ENCODE measurements at places on chromosomes 13 and 19.

DNA sequence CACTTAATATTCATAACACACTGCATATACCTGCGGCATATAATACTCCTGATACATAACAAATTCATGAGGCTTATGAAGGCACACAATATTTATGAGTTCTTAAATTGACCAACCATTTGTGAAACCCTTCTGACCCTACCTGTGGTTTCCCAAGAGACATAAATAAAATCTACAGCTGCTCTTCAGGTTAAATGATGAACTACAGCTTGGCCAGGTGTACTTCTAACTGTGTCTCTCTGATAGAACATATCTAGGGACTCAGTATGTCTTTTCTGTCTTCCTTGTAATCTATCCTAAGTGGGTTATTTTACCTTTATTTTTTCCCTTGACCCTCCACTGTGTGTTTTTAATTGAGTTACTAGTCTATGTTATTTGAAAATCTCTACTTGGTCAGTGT lies 189.9 kb upstream of the UFM1 start:
- DNase-seq: no peak

- no peak for DNase-seq
These were observed 930.3 kb upstream of the PCDH9 start for GRCh38 chr13:68160466-68160865.

DNA sequence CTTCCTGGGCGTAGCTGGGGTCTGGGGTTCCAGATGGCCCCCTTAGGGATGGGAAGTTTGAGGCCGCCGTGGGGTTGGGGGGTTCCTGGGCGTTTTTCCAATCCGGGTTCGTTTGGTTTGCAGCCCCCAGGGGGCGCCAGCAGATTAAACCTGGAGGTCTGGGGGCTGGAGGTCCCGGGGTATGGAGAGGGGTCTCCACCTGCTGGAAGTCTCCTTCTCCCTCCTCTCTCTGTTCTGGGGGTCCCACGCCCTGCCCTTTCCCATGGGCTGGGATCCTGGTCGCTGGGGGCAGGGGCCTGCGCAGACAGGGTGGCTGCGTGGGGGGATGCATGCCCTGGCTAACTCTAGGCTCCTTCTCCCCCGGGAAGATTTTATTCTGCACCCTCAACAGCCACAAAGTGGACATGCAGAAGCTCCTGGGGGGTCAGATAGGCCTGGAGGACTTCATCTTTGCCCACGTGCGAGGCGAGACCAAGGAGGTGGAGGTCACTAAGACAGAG lies 899 bp downstream of the GIPC3 start:
- DNase-seq: no peak

GRCh38 chr19:58059671-58060078 lies 593 bp downstream of the ZNF135 start:
- no peak for DNase-seq

DNA sequence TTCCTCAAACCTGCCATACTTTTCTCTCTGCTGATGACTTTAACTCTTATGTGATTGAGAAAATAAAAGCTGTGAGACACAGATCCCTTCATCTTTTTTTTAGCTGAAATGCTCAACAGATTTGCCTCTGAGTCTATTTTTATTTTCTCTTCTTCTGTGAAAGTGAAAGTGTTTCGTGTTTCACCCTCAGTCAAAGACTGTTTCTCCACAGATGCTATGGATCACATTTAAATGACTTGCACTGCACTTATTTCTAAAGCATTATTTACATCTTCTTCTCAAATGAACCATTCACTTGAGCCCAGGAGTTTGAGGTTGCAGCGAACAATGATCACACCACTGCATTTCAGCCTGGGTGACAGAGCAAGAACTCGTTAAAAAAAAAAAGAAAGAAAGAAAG lies 890.1 kb upstream of the PCDH20 start:
- no peak for DNase-seq

GRCh38 chr13:110562696-110563462 lies 1.4 kb upstream of the RAB20 start:
- no peak for DNase-seq

GRCh38 chr19:42563352-42564210 lies 31.1 kb downstream of the CEACAM8 start:
- no peak for DNase-seq

- no peak for DNase-seq
These were observed 55.4 kb downstream of the LRRC63 start for GRCh38 chr13:46267166-46267565.

- DNase-seq: no peak
These were observed 486 bp downstream of the ZNF529 start for GRCh38 chr19:36572593-36573019.

- no peak for DNase-seq
These were observed 64.0 kb upstream of the MED4 start for GRCh38 chr13:48158915-48159314.

GRCh38 chr13:51235756-51236490 lies 13.7 kb downstream of the FAM124A start:
- DNase-seq: no peak

- DNase-seq: no peak
These were observed 120.9 kb downstream of the DLEU7 start for GRCh38 chr13:50722440-50723125.

GRCh38 chr13:86283031-86283430 lies 483.8 kb upstream of the SLITRK6 start:
- DNase-seq: no peak

DNA sequence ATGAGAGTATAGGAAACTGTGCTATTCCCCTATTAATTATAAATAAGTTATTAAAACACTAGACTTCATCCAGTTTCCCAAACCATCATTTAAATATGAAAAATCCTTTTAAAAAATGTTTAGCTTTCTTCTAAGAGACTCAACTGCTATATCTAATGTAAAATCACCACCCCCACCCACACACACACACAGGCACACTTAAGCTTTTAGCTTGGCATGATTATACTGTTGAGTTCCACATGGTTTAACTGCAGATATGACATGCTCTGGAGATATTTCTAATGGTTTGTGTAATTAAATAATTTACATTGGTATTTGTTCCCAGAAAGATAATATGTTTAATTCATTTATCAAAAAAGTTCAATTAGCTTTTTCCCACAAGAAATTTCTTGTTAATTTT lies 1700.1 kb upstream of the SLC10A2 start:
- no peak for DNase-seq

- no peak for DNase-seq
These were observed 3.5 kb upstream of the SBNO2 start for GRCh38 chr19:1177322-1178114.

GRCh38 chr13:25927932-25928331 lies 123.9 kb downstream of the SHISA2 start:
- DNase-seq: no peak

DNA sequence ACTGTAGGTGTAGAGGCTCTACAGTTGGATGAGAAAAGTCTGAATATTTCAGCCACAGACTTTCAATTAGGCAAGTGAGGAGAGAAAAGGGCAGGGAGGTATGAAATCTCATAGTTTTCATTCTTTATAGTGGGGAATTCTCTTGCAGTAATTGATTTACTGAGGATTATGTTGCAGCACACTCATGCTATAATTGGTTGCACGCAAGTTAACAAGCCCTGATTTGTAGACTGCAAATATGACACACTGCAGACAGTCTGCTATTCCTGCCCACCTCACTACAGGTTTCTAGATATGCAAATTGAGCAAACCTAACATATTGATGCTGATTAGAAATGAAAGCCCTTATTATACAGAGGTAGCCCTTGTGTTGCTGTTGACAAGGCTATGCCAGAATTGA lies 139.4 kb downstream of the LHFPL6 start:
- no peak for DNase-seq

- no peak for DNase-seq
These were observed 5.9 kb downstream of the BORCS8 start for GRCh38 chr19:19185853-19186740.

DNA sequence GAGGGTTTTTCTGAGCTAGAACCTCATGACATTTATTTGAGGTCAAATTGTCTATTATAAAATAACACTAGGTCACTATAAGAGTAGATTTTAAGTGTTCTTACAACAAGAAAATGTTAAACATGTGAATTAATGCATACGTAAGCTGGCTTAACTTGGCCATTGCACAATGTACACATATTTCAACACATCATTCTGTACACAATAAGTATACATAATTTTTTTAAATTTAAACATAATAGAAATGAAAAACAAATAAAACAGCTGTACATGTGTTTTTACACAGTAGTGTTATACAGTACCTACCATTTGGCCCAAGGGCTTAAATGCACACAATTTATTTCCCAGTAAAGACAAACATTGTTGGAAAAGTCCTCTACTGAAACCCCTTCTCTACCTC lies 269.9 kb downstream of the DACH1 start:
- DNase-seq: no peak

GRCh38 chr13:62046512-62046911 lies 630.9 kb upstream of the PCDH20 start:
- no peak for DNase-seq

DNA sequence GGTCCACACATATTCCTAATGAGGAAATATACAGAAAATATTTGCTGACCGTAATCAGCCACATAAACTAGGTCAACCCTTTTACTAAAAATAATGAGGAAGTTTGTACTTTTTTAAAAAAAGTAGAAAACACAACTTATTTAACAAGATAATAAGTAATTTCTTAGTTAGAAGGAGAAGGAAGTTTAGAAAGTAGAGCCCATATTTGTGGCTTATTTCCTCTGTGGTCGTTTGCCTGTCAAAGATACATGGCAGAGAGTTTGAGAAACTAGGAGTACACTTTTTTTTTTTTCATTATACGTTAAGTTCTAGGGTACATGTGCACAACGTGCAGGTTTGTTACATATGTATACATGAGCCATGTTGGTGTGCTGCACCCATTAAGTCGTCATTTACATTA lies 1205.2 kb upstream of the MIR17HG start:
- no peak for DNase-seq

- DNase-seq: no peak
These were observed 101.5 kb upstream of the FNDC3A start for GRCh38 chr13:48874165-48874564.

- no peak for DNase-seq
These were observed 6.5 kb downstream of the UNC13A start for GRCh38 chr19:17681505-17682125.

GRCh38 chr13:109412283-109412901 lies 374.0 kb downstream of the IRS2 start:
- peak; percentile 12 for DNase-seq

DNA sequence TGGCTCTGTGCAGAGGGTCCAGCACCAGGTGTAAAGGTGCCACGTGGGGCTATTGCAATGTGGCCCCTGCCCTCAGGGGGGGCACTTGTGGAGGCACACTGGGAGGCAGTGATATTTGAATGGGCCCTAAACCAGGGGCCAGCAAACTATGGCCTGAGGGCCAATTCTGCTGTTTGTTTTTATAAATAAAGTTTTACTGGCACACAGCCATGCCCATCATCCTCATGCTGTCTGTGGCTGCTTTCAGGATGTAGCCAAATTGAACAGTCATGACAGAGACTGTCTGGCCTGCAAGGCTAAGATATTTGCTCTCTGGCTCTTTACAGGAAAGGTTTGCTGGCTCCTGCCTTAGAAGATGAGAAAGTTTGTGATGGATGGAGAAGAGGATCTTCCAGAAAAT lies 33.9 kb upstream of the RANBP3 start:
- no peak for DNase-seq

GRCh38 chr13:21079761-21080592 lies 18.6 kb upstream of the LATS2 start:
- no peak for DNase-seq

- DNase-seq: no peak
These were observed 23.0 kb upstream of the OXGR1 start for GRCh38 chr13:97017322-97017721.

GRCh38 chr19:29401712-29402421 lies 123.9 kb upstream of the VSTM2B start:
- no peak for DNase-seq

- DNase-seq: no peak
These were observed 39.5 kb downstream of the ATP7B start for GRCh38 chr13:51971520-51972426.

- DNase-seq: no peak
These were observed 122.9 kb upstream of the RNF113B start for GRCh38 chr13:98299966-98300350.

GRCh38 chr13:89832827-89833226 lies 1514.7 kb upstream of the MIR17HG start:
- no peak for DNase-seq

- no peak for DNase-seq
These were observed 385.4 kb upstream of the SLC10A2 start for GRCh38 chr13:103451656-103452055.

DNA sequence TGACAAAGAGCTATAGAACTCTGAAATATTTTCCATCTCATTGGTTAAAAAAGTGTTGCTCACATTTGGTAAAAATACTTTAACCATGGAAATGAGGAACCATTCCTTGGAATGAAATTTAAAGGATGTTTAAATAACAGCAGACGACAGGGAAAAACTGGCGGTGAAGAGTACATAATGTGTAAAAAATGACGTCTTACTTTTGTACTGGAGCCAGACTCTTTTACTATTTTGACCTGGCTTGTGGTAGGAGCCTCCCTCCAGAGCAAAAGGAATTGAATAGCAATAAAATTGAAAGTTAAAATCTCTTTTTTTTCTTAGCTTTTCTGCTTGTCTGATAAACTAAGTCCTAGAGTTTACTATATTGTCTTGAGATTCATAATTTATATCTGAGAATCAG lies 426.2 kb upstream of the KLHL1 start:
- DNase-seq: no peak

DNA sequence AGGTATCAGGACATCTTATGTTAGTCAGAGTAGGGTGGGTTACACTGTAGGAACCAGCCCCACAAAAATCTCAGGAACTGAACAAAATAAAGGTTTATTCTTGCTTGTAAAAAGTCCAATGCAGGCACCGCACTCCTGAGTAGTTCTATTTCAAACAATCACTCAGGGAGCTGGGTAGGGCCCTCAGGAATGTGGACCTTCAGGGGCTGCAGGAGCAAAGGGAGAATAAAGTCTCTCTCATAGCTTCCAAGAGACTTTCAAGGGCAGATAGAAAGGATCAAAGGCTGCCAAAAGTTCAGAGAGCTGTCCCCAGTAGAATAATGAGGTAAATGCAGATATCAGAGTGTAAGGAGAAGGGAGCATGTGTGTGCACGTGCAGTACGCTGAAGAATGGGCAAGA lies 49.4 kb downstream of the RUBCNL start:
- DNase-seq: no peak

GRCh38 chr13:112705286-112705685 lies 15.4 kb downstream of the ATP11A start:
- DNase-seq: no peak

- no peak for DNase-seq
These were observed 492.0 kb downstream of the FGF9 start for GRCh38 chr13:22162889-22163288.

GRCh38 chr19:39867133-39867532 lies 21.0 kb upstream of the FBL start:
- DNase-seq: no peak

DNA sequence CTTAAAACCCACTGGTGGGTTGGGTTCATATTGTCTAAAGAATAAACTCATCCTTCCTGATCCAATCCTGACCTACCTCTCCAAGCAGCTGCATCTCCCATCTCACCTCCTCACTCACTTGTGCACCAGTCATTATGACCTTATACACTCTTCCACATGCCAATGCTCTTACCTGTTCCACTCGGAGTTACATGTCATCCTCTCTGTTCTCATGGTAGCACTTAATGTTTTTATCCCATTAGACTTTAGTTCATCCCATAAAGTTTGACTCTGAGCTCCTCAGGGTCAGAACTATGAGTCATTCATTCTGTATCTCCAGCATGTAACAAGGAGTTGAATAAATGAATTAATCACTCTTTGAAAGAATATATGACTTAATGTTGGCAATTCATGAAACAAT lies 330.2 kb downstream of the KLF12 start:
- DNase-seq: no peak

GRCh38 chr19:17289489-17289888 lies 7.8 kb downstream of the ANKLE1 start:
- DNase-seq: no peak

- no peak for DNase-seq
These were observed 70.1 kb downstream of the ZNF208 start for GRCh38 chr19:21940684-21941083.
